ENCODE measurements at places on chromosomes 3 and 15.

DNA sequence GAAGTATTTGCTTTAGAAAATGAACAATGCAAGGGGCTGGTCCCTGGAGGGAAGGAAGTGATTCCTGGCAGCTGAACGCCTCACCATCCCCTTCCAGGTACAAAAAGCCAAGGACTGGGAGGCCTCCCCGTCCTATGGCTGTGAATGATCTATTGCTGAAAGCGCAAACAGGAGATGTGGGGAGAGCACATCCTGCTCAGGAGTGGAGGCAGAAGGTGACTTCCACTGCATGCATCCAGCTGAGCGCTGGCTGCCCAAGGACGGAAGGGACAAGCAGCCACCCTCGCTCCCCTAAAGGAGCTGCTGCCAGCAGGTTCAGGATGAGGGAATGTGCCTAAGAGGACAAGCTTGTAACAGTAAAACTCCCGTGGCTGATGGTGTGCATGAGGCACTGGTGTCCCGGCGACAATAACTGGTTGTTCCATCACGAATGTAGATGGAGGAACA lies 41.4 kb downstream of the ABTB1 start:
- no peak for DNase-seq

DNA sequence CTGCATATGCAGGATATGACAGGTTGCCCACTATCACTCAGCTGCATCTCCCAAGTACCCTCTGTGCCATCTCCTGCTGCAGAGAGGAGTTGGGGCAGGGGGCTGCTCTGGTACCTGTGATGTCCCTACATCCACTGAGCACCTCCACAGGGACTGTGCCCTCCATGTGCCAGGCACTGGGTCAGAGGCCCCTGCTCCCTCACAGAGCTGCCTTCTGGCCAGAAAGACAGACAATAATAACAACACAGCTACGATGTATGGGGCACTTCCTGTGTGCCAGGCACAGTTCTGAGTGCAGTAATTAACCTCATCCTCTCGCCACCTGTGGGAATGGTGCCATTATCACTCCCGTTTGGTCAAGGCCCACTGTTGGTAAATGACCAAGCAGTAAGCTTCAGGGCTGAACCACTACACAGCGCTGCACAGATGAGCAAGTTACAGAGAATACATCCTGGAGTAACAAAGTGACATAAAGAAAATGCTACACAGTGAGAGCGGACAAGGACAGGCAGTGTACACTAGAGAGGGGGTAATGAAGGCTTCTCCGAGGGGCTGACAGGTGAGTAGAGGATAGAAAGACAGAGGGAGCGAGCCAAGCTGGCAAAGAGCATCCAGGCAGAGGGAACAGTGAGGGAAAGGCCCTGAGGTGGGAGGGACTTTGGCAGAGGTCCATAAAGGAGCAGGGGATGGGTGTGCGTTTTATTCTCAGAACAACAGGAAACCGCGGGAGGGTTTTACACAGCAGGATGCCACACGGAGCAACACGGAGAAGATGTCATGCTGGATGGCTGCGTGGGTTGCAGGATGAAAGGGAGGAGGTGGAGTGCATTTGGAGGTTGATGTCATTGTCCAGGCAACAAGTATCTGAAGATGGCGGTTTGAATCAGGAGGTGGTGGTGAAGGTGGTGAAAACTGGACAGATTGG lies 13.6 kb downstream of the WNT7A start:
- peak; percentile 81 for DNase-seq

GRCh38 chr3:110810356-110810755 lies 261.3 kb upstream of the NECTIN3 start:
- no peak for DNase-seq

DNA sequence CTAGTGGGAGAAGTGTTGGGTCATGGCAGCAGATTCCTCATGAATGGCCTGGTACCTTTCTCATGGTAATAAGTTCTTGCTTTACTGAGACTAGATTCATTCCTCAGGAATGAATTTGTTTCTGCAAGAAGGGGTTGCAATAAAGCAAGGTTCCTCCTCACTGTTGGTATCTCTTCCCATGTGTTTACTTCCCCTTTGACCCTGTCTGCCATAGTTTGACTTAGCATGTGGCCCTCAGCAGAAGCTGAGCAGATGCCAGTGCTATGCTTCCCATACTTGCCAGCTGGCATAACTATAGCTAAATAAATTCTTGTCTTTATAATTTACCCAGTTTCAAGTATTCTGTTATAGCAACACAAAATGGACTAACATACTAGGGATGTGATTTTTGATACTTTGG lies 163.6 kb upstream of the COL8A1 start:
- no peak for DNase-seq

- DNase-seq = no peak
These were observed 80.4 kb downstream of the TRANK1 start for GRCh38 chr3:36864180-36865053.

GRCh38 chr15:65266469-65266868 lies 20.2 kb downstream of the PARP16 start:
- DNase-seq = no peak

GRCh38 chr3:120418446-120418845 lies 32.3 kb downstream of the FSTL1 start:
- DNase-seq = no peak

DNA sequence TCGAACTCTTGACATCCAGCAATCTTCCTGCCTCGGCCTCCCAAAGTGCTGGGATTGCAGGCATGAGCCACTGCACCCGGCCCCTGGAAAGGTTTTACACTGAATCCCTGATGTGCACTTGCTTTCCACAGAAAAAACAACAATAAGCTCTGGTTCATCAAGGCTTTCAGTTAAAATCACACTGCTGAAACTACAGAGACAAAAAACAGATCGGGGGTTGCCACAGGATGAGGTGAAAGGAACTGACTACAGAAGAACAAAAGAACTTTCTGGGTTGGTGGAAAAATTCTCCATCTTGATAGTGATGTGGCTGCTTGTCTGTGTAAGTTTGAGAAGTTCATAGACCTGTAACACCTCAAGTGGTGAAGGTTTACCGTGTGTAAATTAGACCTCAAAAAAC lies 2.9 kb downstream of the RAB43 start:
- peak; percentile 84 for DNase-seq

- no peak for DNase-seq
These were observed 1.6 kb downstream of the PARP3 start for GRCh38 chr3:51943451-51944391.

- DNase-seq = no peak
These were observed 3.9 kb downstream of the CYP1A2 start for GRCh38 chr15:74752531-74752930.

DNA sequence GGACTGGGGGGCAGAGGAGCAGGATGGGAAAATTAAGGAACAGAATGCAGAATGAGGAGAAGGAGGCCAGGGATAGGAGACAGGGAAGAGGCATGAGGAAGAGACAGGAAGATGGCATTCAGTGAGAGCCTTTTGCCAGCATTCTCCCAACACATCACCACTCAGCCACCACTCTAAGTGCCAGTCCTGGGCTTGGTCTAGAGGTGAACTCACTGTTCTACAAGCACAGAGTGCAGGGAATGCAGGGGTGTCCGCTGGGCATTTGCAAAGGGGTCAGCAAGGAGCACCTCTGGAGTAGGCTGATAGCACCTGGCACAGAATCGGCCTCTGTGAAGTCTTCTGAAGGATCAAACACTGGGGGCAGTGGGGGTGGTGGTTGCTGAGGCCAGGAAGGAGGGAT lies 14.6 kb upstream of the IGDCC3 start:
- no peak for DNase-seq

DNA sequence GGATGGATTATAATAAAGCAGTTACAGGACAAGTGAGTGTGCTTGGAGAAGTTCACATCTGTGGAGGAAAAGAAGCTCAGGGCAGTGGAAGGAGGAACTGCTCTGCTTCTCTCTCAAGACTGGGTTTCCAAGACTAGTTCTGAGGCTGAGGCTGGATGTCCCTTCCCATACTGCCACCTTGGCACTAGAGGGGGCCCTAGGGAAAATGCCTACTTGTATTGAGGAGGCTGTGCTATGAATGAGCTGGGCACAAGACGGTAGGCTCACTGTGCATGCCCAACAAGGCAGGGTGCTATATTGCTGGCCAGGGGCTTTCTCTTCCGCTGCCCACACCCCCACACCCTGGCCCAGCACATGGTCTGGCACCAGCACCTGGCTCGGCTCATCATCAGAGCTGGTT lies 65.2 kb downstream of the SLCO2A1 start:
- no peak for DNase-seq

- DNase-seq = no peak
These were observed 14.8 kb upstream of the LCTL start for GRCh38 chr15:66580643-66581042.

DNA sequence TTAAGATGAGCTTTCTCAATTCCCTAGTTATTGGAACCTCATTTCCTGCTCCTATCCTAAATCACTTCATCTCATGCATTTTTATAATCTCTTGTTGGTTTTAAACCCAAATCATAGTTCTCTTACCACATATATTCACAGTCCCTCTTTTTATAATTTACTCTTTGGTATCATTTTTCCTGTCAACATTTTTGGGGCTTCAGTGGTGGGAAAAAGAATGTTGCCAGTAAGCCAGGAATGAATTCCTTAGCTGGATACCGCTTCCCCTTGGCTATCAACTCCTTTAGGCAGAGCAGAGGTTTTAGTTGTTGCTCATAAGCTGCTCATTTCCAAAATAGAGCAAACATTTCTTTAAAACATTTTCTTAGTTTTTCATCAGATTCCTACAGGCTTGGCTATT lies 112.3 kb downstream of the GALK2 start:
- DNase-seq = no peak

DNA sequence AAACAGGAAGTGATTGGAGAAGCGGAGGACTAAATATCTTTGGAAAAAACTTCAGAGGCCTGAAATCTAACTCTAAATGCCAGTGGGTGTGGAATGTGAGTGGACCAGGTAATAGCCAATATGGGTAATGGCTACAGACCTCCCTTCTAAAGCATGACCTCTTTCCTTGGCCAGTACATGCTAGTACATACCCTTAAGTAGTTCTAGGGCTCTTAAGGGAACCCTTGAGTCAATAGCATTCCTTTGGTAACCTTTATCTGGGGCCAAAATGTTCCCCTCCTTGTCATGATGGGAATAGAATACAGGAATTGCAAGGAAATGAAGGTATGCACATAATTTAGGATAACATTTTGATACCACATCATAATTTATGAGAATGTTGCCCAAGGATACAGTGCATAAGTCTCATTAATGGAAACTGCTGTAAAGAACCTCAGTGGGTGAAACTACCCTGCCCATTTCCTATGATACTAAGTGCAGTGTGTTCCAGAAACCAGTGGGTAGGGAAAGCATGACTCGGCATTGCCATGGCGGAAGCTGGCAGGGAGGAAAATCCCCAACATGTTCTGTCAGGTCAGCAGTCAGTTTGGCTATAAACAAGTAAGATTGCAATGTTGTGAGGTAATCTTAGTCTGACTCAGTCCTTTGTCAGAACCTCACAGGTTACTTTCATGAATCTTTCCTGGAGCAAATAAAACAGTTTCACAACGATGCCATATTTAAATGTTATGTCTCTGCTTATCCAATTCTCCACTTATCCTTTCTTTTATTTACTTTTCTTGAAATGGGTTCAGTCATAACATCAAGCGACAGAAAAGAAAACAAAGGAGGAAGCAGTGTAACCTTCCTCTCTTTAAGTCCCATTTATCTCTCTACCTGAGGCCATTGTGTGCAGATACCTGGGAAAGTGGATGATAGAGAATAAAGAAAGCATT lies 23.5 kb upstream of the RAP2B start:
- peak; percentile 3 for DNase-seq

DNA sequence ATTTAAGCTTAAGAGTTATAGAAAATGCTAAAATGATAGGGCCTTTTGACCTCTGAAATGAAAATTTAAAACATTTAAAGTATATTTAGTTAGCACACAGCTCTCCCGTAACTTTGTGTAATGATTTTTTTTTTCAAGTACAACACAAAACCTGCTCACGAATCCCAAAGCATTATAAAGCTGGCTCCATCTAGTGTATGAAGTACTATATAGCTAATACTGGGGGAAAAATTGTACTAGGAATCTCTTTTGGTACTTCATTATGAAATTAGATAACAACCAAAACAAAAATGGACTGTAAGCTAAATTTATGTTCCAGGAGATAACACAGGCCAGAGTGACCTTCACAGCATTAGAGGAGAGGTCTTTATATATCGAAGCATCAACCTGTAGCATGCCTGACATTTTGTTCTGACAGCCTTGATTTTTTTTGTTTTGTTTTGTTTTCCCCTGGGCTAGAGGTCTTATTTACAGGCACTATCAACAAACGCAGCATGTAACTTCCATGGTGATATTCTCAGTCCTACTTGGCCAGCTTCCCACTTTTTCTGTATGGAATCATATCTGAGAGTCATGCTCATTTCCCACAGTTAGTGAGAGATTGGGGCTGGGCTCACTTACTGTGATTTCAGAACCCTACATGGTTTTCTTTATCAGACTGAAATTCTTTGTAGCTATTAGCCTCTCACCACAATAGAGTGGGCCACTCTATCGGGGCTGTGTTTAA lies 116.3 kb downstream of the MITF start:
- DNase-seq = no peak

GRCh38 chr3:29686889-29687592 lies 406.2 kb downstream of the RBMS3 start:
- no peak for DNase-seq

DNA sequence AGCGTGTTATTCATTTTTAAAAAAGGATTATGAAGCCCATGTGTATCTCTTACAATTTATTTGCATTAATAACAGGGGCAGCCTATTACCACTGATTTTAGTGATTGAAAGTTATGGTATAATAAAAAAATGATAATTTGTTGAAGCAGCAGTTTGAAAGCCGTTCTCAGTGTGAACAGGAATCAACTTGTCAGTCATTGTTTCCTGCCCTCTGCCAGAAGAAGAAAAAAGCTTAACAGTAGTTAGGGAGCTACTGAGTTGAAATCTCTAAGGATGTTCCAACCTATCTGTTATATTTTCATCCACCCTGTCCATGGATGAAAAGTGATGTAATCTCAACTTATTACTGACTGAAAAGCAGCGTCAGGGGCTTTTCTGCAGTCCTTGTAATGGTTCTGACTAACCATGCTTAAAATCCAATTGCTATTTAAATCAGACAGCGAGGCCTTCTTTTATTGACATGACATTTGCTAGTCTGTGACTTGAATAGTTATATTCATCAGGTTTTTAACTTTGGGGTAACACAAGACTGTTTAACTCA lies 486.7 kb downstream of the ROBO2 start:
- DNase-seq = no peak

GRCh38 chr3:147760085-147760484 lies 350.9 kb downstream of the ZIC1 start:
- no peak for DNase-seq

DNA sequence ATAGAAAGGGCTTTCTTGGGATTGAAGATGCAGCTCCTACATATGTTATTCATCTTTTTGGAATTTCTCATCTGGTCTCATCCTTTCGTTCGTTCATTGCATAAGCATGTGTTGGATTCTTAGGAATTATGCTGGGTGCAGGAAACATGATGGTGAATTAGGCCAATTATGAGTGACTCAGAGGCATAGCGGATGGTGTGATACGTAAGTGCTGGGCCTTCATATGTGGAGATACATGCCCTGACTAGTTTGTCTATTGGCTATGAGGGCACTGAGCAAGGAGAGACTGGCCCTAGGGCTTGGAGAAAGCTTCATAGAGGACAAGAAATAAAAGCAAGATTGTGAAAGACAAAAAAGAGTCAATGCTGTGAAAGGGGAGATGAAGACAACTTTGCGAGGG lies 235.1 kb downstream of the MYRIP start:
- no peak for DNase-seq
